Activated T-helper 1 cell treated with anti-CD3 and anti-CD28 coated beads, Interleukin-2, amount 50 U/mL, for 16 hours (primary cell): ENCODE measurements at places on chromosomes 3 and 15.

GRCh38 chr3:27758083-27758482 is 36.0 kb upstream of the EOMES start:
- DNase-seq: no peak

GRCh38 chr15:58357529-58358476 is 74.0 kb upstream of the LIPC start:
- no peak for DNase-seq

- no peak for DNase-seq
Measured at GRCh38 chr3:184110316-184110725, 13.5 kb downstream of the HTR3E start.

DNA sequence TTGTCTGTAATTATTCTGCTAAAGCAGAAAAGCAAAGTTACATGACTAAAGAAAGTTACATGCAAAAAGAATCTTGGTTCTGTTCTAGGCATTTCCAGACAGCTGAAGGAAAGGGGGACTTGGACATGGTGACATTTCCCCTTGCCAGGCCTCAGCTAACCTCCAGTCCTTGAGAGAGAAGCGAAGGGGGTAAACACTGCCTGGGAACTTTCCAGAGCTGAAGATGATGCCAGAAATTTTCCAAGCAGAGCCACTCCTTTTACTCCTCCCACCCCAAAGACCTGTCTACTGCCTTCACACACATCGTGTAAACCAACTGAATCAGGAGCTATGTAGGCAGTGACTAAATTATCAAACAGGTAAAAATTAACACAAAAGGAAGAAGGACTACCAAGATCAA is 5.4 kb downstream of the MEX3B start:
- DNase-seq: no peak

- DNase-seq: no peak
Measured at GRCh38 chr3:117490716-117491115, 781.1 kb downstream of the TUSC7 start.

DNA sequence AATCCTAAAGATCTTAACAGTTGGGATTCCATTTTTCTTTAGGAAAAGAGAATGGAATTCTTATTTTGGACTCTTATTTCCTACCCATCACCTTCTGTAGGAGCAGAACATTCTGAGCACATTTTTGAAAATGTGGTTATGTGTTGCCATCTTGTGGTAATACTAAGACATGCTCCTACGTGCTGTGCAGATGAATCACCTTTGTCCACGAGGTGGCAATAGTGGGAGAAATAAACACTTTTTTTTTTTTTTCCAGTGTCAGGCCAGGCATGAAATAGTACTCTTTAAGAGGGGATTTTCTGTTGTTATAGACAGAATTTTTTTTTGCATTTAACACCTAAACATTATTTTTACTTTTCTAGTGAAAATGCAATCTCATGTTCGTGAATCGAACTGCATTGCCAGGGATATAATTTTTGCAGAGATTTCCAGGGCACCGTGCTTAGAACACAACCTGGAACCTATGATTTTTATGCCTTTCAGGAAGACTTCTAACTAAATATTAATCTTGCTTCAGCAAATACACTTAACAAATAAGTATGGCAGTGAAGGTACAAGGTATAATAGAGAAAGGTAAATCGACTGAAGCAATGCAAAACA is 196.6 kb downstream of the GAP43 start:
- no peak for DNase-seq

GRCh38 chr3:46988616-46989015 is 9.2 kb downstream of the NBEAL2 start:
- no peak for DNase-seq

DNA sequence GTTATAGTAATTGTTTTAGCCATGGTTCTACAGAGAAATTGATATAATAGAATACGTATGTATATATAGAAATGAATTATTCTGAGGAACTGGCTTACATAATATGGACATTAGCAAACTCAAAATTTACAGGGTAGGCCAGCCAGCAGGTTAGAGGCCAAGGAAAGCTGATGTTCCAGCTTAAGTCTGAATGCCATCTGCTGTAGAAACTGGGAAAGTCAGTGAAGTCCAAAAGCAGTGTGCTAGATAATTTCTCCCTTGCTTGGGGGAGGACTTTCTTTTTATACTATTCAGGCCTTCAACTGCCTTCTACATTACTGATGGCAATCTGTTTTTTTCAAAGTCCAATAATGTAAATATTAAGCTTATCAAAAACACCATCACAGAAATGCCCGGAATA is 1174.7 kb downstream of the ZPLD1 start:
- DNase-seq: no peak

DNA sequence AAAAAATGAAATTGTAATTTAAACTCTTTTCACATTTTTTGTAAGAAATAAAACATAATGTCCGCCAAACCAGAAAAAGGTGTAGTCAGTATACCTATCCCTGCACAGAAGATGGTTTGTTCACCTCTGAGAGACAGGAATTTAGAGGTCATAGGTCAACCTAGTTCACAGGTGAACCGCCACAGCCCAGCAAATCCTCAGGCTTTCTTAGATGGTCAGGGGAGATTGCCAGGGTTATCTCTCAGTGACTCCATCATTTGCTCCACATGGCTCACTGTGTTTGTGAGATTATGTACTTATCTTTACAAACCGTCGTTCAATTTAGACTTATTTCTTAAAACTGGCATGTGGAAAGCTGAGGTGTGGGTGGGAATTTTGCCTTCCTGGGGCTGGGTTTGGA is 264.2 kb downstream of the GABRG3 start:
- DNase-seq: no peak

GRCh38 chr3:104604326-104605010 is 762.2 kb upstream of the ALCAM start:
- no peak for DNase-seq

- no peak for DNase-seq
Measured at GRCh38 chr3:133531981-133532380, 41.5 kb upstream of the CDV3 start.

GRCh38 chr3:354432-354831 is 157.9 kb downstream of the CHL1 start:
- no peak for DNase-seq

DNA sequence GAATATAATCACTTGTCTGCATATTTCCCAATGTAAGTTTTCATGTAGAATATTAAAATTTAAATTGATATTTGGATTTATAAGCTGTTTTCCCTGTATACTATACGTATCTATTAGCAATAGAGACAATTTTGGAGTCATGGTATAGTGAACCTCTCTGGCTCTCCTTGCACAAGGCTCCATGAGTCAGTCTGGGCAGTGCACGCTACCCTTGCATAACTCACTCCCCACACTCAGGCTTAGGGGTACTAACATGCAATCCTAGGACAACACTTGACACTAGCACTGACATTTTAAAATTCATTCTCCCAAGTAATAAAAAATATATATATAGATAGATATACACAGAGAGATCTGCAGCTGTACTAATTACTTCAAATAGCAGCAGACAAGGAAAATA is 39.2 kb downstream of the SLC24A1 start:
- DNase-seq: no peak

GRCh38 chr15:64337761-64338160 is 18.2 kb downstream of the CSNK1G1 start:
- DNase-seq: no peak

GRCh38 chr15:52289629-52290081 is 5.9 kb downstream of the MYO5C start:
- DNase-seq: no peak

- no peak for DNase-seq
Measured at GRCh38 chr3:53845881-53846133, 412 bp downstream of the CHDH start.

DNA sequence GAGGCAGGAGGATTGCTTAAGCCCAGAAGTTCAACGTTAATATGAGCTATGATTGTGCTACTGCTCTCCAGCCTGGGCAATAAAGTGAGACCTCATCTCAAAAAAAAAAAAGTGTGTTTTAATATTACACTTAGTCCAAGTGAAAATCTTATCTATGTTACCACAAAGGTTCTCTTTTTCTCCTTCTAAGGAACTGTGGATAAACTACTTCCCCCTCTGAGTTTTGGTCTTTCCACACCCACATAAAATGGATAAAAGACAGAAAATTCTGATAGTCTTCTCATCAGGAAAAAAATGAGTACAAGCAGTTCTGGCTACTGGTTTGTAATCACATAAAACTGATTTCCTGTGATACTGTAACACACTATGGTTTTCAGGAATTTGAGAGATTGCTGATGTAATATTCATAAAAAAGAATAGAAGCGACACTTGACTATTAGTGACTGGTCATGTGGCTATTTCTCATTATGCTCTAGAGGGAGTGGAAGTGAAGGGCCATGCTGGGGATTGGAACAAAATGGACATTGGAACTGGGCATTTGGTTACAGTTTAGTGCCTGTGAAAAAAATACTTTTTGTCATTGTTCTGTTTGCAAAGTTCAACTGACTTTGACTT is 68.2 kb downstream of the RYR3 start:
- DNase-seq: no peak

DNA sequence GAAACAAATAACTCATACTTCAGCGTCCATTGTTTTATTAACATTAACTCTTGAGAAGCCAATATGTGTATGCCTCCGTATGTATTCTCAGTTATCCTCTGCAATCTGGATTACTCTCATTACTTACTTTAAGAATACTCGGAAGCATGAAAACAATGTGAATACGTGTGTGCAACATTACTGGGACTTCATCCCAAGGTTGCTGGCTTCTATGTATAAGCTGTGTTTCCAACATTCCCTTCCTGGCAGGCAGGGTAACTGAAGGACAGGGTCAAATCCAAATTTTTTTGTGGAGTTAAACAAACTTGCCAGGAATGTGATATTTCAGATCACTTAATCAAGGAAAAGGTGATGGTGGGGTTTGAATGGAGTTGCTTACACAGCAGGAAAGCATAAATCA is 34.5 kb upstream of the NR1I2 start:
- DNase-seq: no peak

GRCh38 chr3:74591342-74591741 is 23.1 kb downstream of the CNTN3 start:
- no peak for DNase-seq

DNA sequence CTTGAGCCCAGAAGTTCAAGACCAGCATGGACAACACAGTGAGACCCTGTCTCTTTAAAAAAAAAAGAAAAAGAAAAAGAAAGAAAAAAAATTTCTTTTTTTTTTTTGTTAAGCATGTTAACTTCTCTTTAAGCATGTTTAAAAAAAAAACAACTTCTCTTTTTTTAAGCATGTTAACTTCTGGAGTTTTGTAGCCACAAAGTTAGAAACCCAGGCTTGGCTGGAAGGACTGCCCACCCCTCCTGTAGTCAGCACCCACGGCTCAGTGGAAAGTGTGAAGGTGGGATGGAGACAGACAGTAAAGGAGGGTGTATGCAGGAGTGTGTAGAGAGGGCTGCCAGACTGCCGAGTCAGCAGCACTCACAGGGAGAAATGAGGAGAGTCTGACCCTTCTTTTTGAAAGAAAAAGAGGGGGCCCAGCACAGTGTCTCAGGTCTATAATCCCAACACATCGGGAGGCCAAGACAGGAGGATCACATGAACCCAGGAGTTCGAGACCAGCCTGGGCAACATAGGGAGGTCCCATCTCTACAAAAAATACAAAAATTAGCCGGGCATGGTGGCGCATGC is 33.2 kb downstream of the GOLGA8S start:
- DNase-seq: no peak

DNA sequence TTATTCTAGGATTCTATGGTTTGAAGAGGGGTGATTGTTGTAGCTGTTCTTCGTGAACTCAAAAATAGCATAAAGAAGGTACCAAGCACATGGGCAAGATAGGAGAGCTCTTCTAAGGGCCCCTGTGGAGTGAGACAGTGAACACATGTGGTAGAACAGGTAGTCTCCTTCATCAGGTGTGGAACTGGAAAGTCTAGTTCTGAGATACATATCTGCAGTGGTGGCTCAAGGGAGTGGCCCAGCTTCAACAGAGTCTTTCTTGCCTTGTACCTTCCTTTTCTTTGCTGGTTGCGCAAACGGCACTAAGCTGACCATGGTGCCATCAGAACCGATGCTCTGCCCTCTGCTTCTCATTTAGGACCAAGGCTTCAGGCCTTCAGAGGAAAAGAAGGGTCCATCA is 65.2 kb downstream of the CERS3 start:
- no peak for DNase-seq
